ENCODE measurements at places on chromosomes 2 and 18. TPM values are rescaled to one million over a fixed set of nuclear protein-coding genes. Genes with fewer than 3 reads are reported as not detected.

- H3K4me1 ChIP-seq, result no peaks in the 10 kb centered on the region
- peaks cover 8% of the 10 kb centered on the region for H3K27me3 ChIP-seq
- H3K27ac ChIP-seq, result no peak overlapping the region
- DNase-seq, result no peak
- no peak overlapping the region for H3K4me3 ChIP-seq
- H3K36me3 ChIP-seq, result peaks cover 11% of the 10 kb centered on the region
Observed at GRCh38 chr2:236393581-236393980, 129.4 kb upstream of the ASB18 start.

HNMT gene
- 0.46 TPM for polyA plus RNA-seq

CCDC102B gene
- 8.1 TPM for polyA plus RNA-seq

DNA sequence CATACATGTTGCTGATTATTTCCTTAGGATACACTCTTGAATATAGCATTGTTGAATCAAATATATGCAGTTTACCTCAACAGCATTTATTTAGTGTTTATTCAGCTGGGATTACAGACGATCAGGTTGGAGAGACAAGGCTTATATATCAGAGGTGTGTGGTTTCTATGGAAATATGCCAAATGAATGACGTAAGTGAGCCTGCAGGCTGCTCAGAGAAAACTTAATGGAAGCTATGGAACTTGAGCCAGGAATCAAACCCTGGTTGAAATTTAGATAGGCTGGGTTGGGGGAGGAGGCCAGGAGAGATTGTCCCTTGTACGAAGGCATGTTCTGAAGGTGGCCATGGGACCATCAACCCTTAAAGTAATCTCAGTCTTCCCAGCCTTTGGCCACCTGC lies 79.5 kb downstream of the INPP4A start:
- H3K27ac ChIP-seq, result no peak overlapping the region
- H3K4me1 ChIP-seq, result peaks cover 13% of the 10 kb centered on the region
- no peaks in the 10 kb centered on the region for H3K27me3 ChIP-seq

GRCh38 chr2:162795312-162795711 lies 43.3 kb downstream of the KCNH7 start:
- H3K27ac ChIP-seq, result no peak overlapping the region
- no peaks in the 10 kb centered on the region for H3K27me3 ChIP-seq
- H3K4me1 ChIP-seq, result no peaks in the 10 kb centered on the region
- H3K36me3 ChIP-seq, result no peaks in the 10 kb centered on the region

DNA sequence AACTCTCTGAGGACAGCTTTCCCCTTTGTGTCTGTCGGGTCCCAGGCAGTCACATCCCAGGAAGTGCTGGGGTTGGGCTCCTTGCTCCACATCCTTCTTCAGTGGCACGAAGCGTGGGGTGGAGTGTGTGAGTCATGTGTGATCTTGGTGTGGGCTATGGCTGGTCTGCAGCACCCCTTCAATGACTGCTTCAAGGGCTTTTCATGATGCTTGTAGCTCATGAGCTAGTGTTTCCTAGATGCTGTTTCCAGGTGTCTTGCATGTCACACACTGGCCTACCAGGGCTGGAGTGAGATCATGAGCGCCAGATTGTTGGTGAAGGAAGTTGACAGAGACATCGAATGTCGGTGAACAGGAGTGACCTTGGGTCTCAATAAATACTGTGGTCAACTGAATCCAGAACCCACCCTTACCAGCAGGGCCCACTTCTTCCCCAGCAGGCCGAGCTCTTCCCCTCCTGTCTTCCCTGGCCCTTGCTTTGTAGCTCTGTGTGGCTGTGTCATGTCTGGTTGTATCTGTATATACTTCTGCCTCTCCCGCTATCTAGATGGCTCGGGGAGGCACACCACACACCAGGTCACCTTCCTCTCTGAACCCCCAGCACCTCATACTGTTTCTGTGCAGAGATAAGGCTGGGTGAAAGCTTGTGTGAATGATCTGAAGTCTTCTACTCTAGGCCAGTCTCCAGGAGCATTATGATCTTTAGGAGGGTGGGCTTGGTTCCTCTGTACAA lies 3.8 kb downstream of the C2orf92 start:
- no peaks in the 10 kb centered on the region for H3K4me1 ChIP-seq
- H3K36me3 ChIP-seq, result peaks cover 5% of the 10 kb centered on the region
- DNase-seq, result no peak
- H3K27me3 ChIP-seq, result peaks cover 10% of the 10 kb centered on the region

GRCh38 chr2:177688844-177689243 lies 296.3 kb downstream of the AGPS start:
- DNase-seq, result no peak
- no peaks in the 10 kb centered on the region for H3K4me1 ChIP-seq
- H3K27ac ChIP-seq, result no peak overlapping the region
- H3K4me3 ChIP-seq, result no peak overlapping the region
- H3K27me3 ChIP-seq, result peaks cover 8% of the 10 kb centered on the region
- H3K36me3 ChIP-seq, result no peaks in the 10 kb centered on the region

DNA sequence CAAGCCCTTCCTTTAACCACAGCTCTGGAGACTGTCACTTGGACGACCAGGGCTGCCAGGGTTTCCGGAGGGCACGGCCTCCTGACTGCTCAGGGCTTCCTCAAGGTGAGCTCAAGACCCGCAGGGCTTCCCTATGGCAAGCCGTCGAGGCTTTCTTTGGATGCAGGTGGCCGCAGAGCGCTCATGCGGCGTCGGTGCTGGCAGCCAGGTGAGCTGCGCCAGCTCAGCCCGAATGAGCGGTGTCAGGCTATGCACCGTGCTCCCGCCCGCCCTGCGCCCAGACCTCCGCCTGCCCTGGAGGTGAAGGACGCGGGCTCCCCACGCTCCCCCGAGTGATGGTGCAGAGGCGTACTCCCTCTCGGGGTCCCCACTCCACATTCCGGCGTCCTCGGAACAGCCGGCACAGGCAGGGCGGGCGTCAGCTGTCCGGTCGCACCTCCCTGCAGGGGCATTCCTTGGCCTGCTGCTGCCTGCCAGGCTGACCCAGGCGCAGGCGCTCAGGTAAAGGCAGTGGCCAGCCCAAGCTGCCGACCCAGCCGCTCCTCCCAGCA lies 20.8 kb upstream of the TUBB6 start:
- no peaks in the 10 kb centered on the region for H3K36me3 ChIP-seq
- H3K27ac ChIP-seq, result no peak overlapping the region
- no peak for DNase-seq
- no peaks in the 10 kb centered on the region for H3K4me1 ChIP-seq
- H3K4me3 ChIP-seq, result no peak overlapping the region
- H3K27me3 ChIP-seq, result peaks cover 28% of the 10 kb centered on the region

GRCh38 chr2:132383956-132384355 lies 32.6 kb upstream of the GPR39 start:
- H3K4me1 ChIP-seq, result peaks cover 3% of the 10 kb centered on the region
- DNase-seq, result no peak
- H3K4me3 ChIP-seq, result no peak overlapping the region

DNA sequence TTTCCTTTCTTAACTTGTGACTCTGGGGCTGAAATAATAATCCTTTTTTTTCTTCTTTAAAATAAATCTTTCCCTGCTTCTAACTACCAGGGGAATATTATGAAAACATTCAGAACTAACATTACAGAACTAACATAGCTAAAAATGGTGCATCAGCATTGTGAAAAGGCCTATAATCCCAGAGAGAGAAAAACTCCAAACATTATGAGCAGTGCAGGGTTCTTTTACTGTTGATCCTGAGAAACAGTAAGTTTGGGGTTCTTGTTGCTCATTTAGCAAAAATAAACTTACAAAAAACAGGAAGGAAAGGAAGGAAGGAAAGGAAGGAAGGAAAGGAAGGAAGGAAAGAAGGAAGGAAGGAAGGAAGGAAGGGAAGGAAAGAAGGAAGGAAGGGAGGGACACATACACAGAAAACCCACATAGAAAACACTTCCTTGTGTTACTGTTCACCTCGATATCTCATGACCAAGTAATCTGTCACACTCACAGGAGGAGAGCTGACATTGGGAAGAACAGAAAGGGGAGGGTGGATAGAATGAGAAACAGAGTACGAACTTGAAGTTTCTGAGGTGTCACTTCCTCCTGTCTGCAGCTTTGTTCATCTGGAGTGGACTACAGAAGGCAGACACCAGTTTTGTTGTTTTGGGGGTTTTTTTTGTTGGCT lies 18.4 kb upstream of the PIK3C3 start:
- peaks cover 6% of the 10 kb centered on the region for H3K4me1 ChIP-seq
- H3K4me3 ChIP-seq, result no peak overlapping the region
- H3K36me3 ChIP-seq, result no peaks in the 10 kb centered on the region
- H3K27ac ChIP-seq, result no peak overlapping the region

GRCh38 chr18:79485788-79486355 lies 90.1 kb downstream of the NFATC1 start:
- no peak overlapping the region for H3K27ac ChIP-seq
- peaks cover 7% of the 10 kb centered on the region for H3K4me1 ChIP-seq
- DNase-seq, result no peak
- peaks cover 5% of the 10 kb centered on the region for H3K36me3 ChIP-seq

GRCh38 chr2:46435796-46436360 lies 43.5 kb upstream of the TMEM247 start:
- H3K27ac ChIP-seq, result no peak overlapping the region
- no peaks in the 10 kb centered on the region for H3K27me3 ChIP-seq
- H3K36me3 ChIP-seq, result peaks cover 6% of the 10 kb centered on the region
- no peak overlapping the region for H3K4me3 ChIP-seq
- DNase-seq, result no peak

DNA sequence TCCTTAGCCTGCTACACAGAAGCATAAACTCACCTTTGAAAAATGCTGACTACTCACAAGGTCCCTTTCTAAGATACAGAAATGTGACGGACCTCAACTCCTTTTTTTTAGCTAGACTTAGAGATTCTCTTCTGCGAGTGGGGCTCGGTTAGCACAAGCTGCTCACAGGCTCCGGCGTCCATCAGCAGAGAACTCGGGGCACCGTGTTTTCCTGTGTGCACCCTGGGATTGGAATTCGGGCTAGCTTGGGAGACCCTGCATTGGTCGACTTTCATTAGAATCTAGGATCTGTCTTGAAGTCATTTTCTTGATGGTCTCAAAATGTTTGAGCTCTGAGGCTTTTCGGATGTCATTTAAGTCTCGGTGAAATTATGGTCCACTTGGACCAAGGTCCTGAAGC lies 191.2 kb downstream of the GBX2 start:
- no peak overlapping the region for H3K4me3 ChIP-seq
- H3K27ac ChIP-seq, result no peak overlapping the region
- DNase-seq, result no peak
- H3K36me3 ChIP-seq, result no peaks in the 10 kb centered on the region

- H3K4me3 ChIP-seq, result no peak overlapping the region
- peaks cover 10% of the 10 kb centered on the region for H3K36me3 ChIP-seq
- H3K4me1 ChIP-seq, result peaks cover 75% of the 10 kb centered on the region
- no peak for DNase-seq
Observed at GRCh38 chr2:10368491-10369231, 66.0 kb downstream of the HPCAL1 start.

GRCh38 chr2:88038263-88039105 lies 17.1 kb downstream of the KRCC1 start:
- no peak overlapping the region for H3K27ac ChIP-seq
- H3K27me3 ChIP-seq, result no peaks in the 10 kb centered on the region
- H3K36me3 ChIP-seq, result no peaks in the 10 kb centered on the region
- H3K4me1 ChIP-seq, result peaks cover 54% of the 10 kb centered on the region
- DNase-seq, result no peak
- no peak overlapping the region for H3K4me3 ChIP-seq

TMEM200C gene
- polyA plus RNA-seq, result not detected

ABCG8 gene
- polyA plus RNA-seq, result 0.02 TPM

DNA sequence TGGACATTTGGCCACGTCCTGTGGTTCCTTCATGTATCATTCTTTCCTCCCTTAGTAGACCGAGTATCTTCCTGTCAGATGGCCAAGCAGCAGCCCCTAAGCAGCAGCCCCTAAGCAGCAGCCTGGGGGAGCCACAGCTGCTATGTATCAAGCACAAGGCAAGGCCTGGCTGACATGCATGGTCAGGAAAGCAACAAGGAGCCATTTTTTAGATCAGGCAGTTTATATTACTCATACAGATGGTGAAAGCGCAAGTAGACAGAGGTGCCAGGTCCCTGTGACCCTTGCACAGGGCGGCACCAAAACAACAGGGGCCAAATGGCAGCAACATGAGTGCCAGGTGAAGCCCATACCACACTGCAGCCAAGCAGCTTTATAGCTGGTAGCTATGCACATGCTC lies 22.1 kb downstream of the CHCHD5 start:
- H3K27me3 ChIP-seq, result no peaks in the 10 kb centered on the region
- no peaks in the 10 kb centered on the region for H3K4me1 ChIP-seq
- no peak for DNase-seq
- no peak overlapping the region for H3K27ac ChIP-seq

GRCh38 chr2:1350111-1350510 lies 63.2 kb upstream of the TPO start:
- H3K27ac ChIP-seq, result no peak overlapping the region
- H3K36me3 ChIP-seq, result peaks cover 24% of the 10 kb centered on the region
- H3K4me3 ChIP-seq, result no peak overlapping the region
- no peaks in the 10 kb centered on the region for H3K4me1 ChIP-seq
- no peak for DNase-seq

DNA sequence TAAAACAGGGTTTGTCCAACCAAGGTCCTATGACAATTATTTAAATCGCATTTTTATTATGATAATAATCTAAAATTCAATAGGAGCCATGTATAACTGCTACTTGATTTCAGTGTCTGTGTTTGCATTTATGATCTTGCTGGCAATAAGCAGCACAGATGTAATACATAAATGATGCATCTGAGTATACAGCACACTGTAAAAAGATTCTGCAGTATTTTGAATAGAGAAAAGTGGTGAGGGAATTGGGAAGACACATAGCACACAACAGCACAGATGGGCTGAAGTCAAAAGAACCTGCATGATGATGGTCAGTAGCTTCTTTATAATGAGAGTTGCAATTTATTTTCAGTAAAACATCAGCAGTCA lies 26.1 kb downstream of the METTL8 start:
- H3K36me3 ChIP-seq, result no peaks in the 10 kb centered on the region
- H3K4me3 ChIP-seq, result no peak overlapping the region

ARHGAP15 gene
- polyA plus RNA-seq, result 299 TPM

- H3K4me1 ChIP-seq, result peaks cover 58% of the 10 kb centered on the region
- H3K36me3 ChIP-seq, result peaks cover 7% of the 10 kb centered on the region
- H3K27me3 ChIP-seq, result no peaks in the 10 kb centered on the region
- no peak overlapping the region for H3K4me3 ChIP-seq
Observed at GRCh38 chr2:168179592-168179991, 67.8 kb downstream of the STK39 start.

DNA sequence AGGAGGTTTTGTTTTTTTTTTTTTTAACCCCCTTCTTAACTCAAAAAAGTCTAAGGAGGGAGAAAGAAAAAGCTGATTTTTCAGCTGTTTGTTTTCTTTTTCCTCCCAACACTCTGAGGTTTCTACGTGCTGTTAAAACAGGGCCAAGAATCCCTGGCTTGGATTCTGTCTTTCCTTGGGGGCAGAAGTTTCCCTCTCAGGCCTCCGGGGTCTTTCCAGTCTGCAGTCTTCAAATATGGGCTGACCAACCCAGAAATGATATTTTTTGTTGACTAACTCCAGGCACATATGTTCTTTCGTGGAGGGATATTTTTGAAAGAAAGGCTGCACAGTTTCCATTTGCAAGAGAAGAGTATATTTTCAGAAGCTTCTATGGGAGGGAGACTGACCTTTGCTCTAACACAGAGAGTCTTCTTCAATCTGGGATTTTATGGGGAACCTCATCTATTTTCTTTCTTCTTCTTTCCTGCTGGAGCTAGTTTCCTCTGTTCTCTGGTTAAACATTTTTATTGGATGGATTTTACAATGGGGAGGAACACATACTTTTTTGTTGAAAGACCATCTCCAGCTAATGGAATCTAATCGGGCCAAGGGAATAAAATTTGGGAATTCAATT lies 93.3 kb upstream of the SPRED2 start:
- H3K27me3 ChIP-seq, result peaks cover 4% of the 10 kb centered on the region
- no peaks in the 10 kb centered on the region for H3K36me3 ChIP-seq
- no peaks in the 10 kb centered on the region for H3K4me1 ChIP-seq
- H3K4me3 ChIP-seq, result no peak overlapping the region

GRCh38 chr2:83787189-83787588 lies 671.9 kb downstream of the SUCLG1 start:
- DNase-seq, result no peak
- H3K36me3 ChIP-seq, result no peaks in the 10 kb centered on the region
- no peak overlapping the region for H3K27ac ChIP-seq
- H3K4me3 ChIP-seq, result no peak overlapping the region

All from naive thymus-derived CD8-positive, alpha-beta T cell (primary cell).